ENCODE measurements at places on chromosomes 4 and X. TPM values are rescaled to one million over a fixed set of nuclear protein-coding genes. Genes with fewer than 3 reads are reported as not detected.

- no peak for DNase-seq
These were observed 53.0 kb downstream of the COQ2 start for GRCh38 chr4:83231620-83232076.

NR3C2 gene
- polyA plus RNA-seq = 19.5 TPM

GRCh38 chrX:38206036-38206435 lies 14.6 kb downstream of the SRPX start:
- no peak for DNase-seq

- DNase-seq = no peak
These were observed 557.5 kb downstream of the PPARGC1A start for GRCh38 chr4:23332313-23332712.

GPC4 gene
- 66.8 TPM for polyA plus RNA-seq

GRCh38 chr4:3291969-3292570 lies 751 bp upstream of the RGS12 start:
- DNase-seq = no peak

GRCh38 chrX:110436523-110436922 lies 77.9 kb downstream of the RTL9 start:
- no peak for DNase-seq

FMR1NB gene
- not detected for polyA plus RNA-seq

GRCh38 chrX:152647978-152648377 lies 10.3 kb downstream of the GABRQ start:
- DNase-seq = no peak

DNA sequence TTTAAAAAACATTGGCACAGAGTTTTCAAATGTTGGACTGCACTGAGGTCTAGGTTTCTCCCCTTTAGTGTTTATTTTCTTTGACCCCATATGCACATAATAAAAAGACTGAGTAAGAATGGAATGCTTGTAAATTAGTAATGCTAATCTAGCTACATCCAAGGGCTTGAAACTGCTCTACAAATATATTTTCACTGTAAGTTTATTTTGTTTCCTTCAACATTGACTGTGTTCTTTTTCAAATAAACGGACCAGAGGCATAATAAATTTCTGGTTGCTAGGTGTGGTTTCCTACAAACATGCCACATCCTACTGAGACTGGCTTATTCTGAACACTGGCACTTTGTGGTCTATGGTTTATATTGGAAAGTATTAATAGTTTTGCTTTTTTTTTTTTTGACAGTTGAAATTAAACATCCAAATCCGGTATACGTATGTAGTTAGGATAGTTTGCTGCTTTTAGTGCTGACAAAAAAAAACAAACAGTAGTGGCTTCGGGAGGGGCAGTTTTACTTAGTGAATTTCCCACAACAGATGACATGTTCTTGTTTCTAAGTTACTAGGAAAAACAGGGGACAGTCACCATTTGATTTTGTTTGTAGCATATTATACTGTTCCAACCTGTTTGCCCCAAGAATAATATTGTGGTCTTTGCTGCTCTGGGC lies 13.2 kb downstream of the CA5B start:
- no peak for DNase-seq

GRCh38 chrX:113048896-113049295 lies 208.3 kb upstream of the AMOT start:
- no peak for DNase-seq

SHROOM4 gene
- 35.6 TPM for polyA plus RNA-seq

DNA sequence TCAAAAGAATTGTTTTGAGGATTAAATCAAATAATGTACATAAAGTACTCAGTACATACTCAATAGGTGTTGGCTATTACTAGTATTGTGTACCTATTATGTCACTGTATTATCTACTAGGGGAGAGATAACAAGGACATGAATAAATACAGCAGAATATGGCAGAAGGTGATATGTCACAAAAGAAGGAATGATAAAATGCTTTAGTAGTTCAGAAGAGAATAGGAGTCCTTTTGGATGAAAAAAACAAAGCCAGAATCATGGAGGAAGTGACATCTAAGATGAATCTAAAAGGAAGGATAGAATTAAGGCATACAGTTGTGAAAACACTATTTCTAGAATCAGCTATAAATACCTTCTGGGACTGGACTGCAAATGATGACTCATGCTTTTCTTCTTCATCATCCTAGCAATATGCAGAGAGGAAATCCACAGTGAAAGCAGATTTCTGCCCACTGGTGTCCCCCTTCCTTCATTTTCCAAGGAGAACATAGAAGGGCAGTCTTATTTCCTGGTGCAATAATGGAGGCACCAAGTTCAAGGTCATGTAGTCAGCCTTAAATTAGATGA lies 98.7 kb downstream of the GLUD2 start:
- DNase-seq = no peak

- no peak for DNase-seq
These were observed 226.7 kb upstream of the MAD2L1 start for GRCh38 chr4:120293341-120293740.

DNA sequence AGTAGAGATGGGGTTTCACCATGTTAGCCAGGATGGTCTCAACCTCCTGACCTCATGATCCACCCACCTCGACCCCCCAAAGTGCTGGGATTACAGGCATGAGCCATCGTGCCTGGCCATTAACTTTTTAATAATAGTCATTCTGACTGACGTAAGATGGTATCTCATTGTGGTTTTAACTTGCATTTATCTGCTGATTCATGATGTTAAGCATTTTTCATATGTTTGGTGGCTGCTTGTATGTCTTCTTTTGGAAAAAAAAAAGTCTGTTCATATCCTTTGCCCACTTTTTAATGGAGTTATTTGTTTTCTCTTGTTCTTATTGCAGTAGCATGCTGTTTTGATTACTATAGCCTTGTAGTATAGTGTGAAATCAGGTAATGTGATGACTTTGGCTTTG lies 45.8 kb downstream of the ANXA10 start:
- DNase-seq = no peak

DNA sequence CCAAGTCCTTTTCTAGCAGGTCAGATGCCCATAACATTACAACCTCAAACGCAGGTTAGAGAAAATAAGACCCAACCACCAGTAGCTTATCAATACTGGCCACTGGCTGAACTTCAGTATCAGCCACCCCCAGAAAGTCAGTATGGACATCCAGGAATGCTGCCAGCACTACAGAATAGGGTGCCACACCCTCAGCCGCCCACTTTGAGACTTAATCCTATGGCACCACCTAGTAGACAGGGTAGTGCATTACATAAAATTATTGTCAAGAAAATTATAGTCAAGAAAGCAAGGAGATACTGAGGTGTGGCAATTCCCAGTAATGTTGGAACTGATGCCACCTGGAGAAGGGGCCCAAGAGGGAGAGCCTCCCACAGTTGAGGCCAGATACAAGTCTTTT lies 19.9 kb upstream of the TRIM61 start:
- no peak for DNase-seq

GRCh38 chr4:5572114-5572513 lies 136.2 kb downstream of the EVC2 start:
- no peak for DNase-seq

DNA sequence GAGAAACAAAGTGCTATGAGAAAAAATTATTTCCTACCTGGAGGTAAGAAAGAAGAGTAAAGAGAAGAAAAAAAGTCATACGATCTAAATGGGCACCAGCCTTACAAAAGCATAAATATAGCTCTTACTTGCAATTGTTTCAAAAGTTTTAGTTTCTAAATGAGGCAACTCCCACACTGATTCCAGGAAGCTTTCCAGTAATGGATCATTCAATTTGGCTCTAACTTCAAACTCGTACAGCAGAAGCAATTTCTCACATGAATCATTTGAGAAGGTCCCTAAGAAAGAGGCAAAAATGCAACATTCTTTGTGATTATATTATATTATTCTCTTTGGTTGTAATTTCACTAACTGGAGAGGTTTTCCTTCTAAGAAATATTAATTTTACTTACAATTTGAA lies 109.9 kb downstream of the DLG3 start:
- no peak for DNase-seq

PPARGC1A gene
- polyA plus RNA-seq = 5.0 TPM

DNA sequence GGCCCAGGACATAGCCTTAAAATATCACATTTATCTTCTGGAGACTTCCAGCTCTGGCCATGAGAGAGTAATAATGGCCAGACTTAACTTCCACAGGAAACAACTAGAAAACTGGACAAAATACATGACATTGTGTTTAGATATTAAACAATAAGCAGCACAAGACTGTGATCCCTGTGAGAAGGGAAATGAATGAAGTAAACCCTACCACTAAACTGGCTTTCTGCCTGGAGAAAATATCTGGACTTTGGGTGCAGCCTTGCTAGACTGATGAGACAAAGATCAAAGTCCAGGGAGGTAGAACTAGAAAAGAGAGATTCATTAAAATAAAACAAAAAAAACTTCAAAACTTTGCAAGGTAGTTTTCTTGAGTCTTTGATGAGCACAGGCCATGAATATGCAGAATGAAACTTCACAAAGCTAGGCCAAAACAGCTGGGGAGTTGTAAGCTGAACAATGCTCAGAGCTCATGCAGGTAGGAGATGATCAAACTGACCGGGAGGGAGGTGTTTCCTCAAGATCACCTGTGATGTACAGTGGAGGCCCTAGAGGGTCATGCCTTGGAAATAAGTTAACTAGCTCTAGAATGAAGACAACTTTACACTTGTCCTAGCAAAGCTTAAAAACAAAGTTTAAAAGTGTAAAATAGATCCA lies 147.0 kb upstream of the SH3RF1 start:
- no peak for DNase-seq

PDZD4 gene
- 11.4 TPM for polyA plus RNA-seq

Data from left lung (tissue), 14 donors.